CD4-positive, alpha-beta T cell treated with Interferon alpha-2 for 1 hour (primary cell): ENCODE measurements at places on chromosomes 3 and 15.

DNA sequence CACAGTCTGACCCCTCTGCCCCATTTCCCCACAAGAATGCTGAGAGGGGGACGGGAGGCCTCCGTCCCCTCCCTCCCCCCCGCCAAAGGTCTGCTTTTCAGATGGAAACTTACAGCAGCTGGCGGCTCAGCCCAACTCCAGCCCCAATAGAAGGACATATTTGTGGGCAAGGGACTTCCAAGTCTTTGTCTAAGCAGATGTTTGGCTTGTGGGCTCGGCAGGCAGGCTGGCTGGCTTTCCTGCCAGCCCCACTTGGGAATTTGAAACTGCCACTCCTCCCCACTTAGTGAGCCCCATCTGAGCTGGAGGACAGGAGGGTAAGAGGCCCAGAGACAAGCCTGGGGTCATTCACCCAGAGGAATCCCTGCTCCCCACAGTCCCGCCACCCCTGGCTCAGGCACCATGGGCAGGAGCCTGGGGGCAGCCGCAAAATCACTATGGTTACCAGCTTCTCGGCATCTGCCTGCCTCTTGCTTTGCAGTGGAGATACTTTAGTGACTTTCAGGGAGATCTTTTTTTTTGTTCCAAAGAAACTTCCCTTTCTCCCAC lies 53.6 kb downstream of the LMCD1 start:
- DNase-seq = no peak

DNA sequence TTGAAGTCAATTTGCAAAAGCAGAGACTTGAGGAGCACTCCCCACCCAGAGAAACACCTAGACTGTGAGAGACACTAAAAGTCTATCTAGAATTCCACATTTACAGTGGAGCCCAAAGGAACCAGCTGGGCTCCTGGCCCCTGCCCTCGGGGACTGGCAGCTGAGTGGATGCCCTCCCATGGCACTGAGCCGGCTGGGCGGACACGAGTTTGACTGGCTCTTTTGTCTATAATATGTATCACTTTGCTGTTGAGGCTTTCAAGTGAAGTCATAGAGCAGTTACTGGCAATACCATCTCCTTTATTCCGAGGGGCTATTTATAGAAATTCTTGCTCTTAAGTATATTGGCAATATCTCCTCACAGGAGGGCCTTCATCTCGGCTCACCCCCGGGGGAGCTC lies 65.8 kb upstream of the TNFAIP8L3 start:
- no peak for DNase-seq

GRCh38 chr3:184811034-184811433 lies 932 bp upstream of the VPS8 start:
- no peak for DNase-seq

GRCh38 chr15:27734785-27735495 lies 364.2 kb downstream of the OCA2 start:
- DNase-seq = no peak

- peak; percentile 42 for DNase-seq
Measured at GRCh38 chr15:65032801-65033537, 3.5 kb upstream of the MTFMT start.

GRCh38 chr15:39585389-39585841 lies 4.5 kb downstream of the THBS1 start:
- no peak for DNase-seq

DNA sequence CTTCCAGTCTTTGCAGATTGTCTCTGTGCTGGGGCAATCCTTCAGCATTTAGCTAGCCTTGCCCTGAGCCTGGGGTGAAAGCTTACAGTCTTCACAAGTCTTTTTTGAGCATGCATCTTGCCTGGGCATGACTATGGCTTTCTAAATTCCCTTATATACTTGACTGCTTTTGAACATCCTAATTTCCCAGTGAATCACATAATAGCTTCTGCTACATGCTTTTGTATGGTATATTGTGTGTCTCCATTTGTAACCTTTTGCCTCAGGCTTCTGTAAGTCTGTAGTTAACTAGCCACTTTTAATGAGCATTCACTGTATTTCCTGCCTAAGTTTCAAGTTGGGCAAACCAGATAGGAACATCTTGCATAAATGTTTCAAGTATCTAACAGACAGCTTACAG lies 76.8 kb downstream of the CHCHD4 start:
- no peak for DNase-seq

DNA sequence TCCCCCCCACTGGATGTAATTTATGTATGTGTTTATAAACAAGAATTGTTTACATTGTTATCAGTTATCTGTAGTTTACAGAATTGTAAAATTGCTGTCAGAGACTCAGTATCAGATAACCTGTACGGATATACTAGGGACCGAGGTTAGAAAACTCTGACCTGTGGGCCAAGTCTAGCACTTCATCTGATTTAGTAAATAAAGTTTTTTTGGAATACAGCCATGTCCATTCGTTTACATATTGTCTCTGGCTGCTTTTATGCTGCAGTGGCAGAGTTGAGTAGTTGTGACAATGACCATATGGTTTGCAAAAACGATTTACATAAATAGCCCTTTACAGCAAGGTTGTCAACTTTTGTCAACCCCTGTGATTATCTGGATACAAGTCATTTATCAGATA lies 52.6 kb downstream of the LRRC28 start:
- DNase-seq = no peak

- DNase-seq = no peak
Measured at GRCh38 chr3:158181096-158181495, 71.2 kb downstream of the RSRC1 start.
